ENCODE measurements at places on chromosomes 4 and X.
A peak's percentile ranks its signal among the peaks of the same experiment; 100 is the strongest.

GRCh38 chrX:115449742-115450141, 111.2 kb upstream of the PLS3 start:
- peak; percentile 12 for DNase-seq

- no peak for DNase-seq
Observed at GRCh38 chr4:145099653-145100052, 1.5 kb downstream of the ABCE1 start.

- DNase-seq: no peak
Observed at GRCh38 chr4:26748811-26749210, 111.8 kb upstream of the STIM2 start.

DNA sequence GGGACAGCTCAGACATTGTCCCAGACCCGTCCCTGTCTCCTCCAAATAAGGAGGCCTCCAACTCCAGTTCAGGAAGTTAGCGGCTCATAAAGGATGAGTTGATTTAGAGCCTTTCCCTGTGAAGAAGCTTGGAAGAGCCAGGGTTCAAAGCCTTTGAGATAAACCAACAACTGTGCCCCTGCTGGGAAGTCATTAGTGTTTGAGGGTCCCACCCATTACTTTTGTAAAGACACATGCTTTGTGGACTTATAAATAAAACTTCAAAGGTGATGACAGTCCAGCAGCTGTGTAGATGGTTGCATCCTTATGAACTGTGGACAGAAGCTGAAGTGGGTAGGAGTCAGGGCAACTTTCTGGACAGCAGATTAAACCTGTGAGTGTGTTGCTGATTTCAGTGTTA, 86.0 kb upstream of the PGRMC2 start:
- no peak for DNase-seq

- DNase-seq: no peak
Observed at GRCh38 chrX:12443534-12444098, 305.3 kb downstream of the FRMPD4 start.

- no peak for DNase-seq
Observed at GRCh38 chrX:24153178-24153795, 3.8 kb downstream of the ZFX start.

DNA sequence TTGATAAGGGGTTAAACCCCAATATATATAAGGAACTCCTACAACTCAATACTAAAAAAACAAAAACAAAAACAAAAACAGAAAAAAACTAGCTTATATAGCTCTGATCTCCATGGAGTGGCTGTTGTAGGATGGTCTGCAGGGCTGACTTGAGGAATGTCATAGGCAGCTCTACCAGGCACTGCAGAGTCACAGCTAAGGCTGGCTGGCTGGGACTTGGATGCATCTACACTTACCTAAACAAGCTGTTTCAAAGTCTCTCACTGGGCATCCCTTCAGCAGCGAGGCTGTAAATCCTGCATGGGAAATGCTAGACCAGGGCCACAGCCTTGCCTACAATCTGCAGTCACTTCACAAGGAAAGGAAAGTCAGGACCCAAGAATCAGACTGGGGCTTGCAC, 61.3 kb downstream of the HOPX start:
- DNase-seq: no peak

DNA sequence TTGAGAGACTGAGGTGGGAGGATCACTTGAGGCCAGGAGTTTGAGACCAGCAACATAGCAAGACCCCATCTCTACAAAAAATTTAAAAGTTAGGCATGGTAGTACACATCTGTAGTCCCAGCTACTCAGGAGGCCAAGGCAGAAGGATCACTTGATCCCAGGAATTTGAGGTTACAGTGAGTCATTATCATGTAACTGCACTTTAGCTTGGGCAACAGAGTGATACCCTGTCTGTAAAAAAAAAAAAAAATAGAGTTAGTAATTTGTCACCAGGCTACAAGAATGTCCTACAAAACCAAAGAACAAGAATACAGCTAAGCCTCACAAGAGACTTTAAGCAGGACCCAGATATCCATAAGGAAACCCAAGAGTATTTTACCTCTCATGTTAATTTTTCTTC, 27.0 kb upstream of the RAB28 start:
- DNase-seq: no peak

- DNase-seq: no peak
Observed at GRCh38 chr4:51963841-51964517, 56.2 kb downstream of the LRRC66 start.

- DNase-seq: peak; percentile 94
Observed at GRCh38 chr4:184384056-184384809, 90.1 kb downstream of the IRF2 start.

DNA sequence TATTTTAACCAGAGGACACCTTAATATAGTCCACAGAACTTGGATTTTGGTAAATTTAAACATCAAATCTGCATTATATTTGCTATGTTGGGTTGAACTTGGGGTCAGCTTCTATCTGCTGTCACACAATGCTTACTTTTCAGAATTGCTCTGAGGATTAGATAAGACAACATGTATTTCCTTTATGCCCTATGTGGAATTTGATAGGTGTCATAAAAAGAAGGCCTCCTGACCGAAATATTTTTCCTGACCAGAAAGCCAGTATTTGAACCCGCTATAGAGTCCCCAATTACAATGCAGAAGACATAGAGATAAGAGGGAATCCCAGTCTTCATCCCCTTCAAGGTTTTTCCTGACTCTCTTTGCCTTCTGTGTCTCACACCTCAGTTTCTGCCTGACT, 4.1 kb downstream of the MTTP start:
- DNase-seq: no peak

DNA sequence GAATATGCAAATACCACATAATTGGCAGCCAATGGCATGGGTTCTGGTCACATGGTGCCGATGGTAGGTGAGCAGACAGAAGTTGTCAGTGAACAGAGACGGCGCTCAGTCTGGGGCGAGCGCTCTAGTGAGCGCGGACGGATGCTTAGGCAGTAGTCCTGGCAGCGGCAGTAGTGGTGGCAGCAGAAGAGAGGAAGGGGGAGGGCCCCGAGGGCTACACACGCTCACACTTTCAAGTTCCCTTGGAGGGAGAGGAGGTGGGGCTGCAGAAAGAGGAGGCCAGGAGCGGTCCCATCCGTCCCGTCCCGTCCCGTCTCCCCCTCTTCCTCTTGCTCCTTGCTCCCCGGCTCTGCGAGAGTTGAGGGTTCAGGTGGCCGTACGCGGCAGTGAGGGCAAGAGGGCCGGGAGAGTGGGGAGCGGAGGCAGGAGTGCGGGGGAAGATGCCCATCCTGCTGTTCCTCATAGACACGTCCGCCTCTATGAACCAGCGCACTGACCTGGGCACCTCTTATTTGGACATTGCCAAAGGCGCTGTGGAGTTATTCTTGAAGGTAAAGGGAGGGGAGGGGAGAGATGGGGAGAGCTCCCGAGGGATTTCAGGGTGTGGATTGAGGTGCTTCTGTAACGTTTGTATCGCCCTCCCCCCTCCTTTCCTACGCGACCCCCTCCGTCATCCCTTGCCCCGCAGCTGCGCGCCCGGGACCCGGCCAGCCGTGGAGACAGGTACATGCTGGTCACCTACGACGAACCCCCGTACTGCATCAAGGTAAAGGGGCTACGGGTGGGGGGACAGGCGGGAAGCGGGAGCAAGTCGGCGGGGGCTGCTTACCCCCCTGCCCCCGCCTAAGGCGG, at the start of gene INTS6L:
Gene INTS6L, plus strand, starts transcription at position 108 of the 852 bp plus-strand sequence. Its CDS starts 333 bp downstream, at position 441.
- peak; percentile 75 for DNase-seq

GRCh38 chr4:164596927-164597326, 157.0 kb upstream of the SMIM31 start:
- DNase-seq: no peak

All from skeletal muscle cell (primary cell).